ENCODE measurements at places on chromosomes 2 and 18. TPM values are rescaled to one million over a fixed set of nuclear protein-coding genes. Genes with fewer than 3 reads are reported as not detected.

DNA sequence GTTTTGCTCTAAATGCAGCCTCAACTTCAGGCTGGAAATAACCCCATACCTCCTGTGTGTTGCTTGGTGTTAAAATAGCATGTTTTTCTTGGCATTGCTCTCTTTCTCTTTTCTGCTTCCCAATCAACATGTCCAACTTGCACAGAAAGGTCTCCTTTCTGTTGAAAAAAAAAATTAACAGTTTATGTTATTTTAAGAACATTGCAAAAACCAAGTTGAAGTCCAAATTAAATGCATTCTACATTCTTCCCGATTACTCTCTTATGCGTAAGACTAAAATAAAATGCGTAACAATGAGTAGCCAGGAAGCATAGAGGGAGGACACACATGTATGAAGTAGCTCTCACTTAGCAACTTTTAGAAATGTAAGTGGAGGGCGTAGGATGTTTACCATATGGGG is 1406.1 kb upstream of the NXPH2 start:
- no peaks in the 10 kb centered on the region for H3K36me3 ChIP-seq
- no peaks in the 10 kb centered on the region for H3K4me1 ChIP-seq
- no peak for DNase-seq

DNA sequence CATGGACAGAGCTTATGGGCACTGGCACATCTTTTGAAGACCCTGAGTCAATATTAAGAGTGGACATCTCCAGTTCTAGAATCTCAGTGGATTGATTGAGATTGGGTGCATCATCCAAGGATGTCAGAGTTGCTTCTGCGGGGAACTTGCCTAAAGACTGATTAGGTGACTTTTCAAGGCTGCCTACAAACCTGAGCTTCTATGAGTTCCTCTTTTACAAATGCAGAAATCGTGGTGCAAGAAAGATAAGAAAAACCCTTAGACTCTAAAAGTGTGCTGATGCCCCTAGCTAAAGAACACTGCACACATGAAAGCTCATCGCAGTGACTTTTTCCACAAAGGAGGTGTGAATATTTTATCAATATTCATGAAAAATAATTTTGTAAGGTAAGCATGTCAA is 86.8 kb upstream of the NEDD4L start:
- H3K27ac ChIP-seq: no peak overlapping the region
- no peaks in the 10 kb centered on the region for H3K36me3 ChIP-seq
- no peaks in the 10 kb centered on the region for H3K4me1 ChIP-seq
- no peaks in the 10 kb centered on the region for H3K27me3 ChIP-seq
- no peak for DNase-seq

DNA sequence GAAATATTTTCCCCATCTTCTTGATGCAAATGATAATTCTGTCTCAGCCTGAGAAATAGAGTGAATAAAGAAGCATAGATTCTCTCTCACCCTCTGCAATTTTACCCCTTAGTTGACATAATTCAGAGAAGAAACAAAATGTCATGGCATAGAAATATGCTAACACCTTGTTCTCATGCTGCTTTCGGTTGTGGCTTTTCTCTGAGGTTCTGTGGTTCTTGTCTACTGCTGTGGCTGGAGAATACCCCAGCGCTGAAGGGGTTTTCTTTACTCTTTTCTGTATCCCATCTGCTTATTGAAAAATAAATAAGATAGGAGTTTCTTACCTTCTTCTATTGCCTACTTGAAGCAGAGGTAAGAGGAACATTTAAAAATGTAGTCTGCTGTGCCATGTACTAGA is 15.4 kb upstream of the RAB27B start:
- H3K27me3 ChIP-seq: no peaks in the 10 kb centered on the region
- H3K36me3 ChIP-seq: no peaks in the 10 kb centered on the region
- no peak for DNase-seq
- no peaks in the 10 kb centered on the region for H3K4me1 ChIP-seq
- no peak overlapping the region for H3K4me3 ChIP-seq

Gene ARHGAP15
- 8.9 TPM for total RNA-seq

Gene PTPN18
- 65.6 TPM for total RNA-seq

- H3K4me1 ChIP-seq: no peaks in the 10 kb centered on the region
- no peak overlapping the region for H3K27ac ChIP-seq
- no peaks in the 10 kb centered on the region for H3K36me3 ChIP-seq
- no peaks in the 10 kb centered on the region for H3K27me3 ChIP-seq
Observed at GRCh38 chr2:8378016-8378810, 303.6 kb upstream of the ID2 start.

DNA sequence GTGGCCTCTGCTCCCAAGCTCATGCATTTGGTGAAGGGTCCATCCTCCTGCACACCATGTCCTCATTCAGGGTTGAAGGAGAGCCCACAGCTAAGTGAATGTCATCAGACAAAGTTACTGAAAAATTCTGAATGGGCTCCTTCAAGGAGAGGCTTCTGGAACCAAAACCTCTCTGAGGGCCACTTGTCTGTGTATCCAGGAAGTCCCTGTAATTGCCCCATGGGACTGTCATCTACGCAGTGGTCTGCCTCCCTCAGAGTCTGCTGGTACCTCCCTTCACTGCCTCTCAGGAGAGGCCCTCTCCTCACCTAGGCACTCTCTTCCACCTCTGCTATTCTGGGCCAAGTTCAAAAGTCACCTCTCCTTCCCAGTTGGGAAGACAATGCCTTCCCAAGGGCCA is 68.0 kb downstream of the SLC4A5 start:
- no peak for DNase-seq
- H3K36me3 ChIP-seq: no peaks in the 10 kb centered on the region
- H3K27ac ChIP-seq: no peak overlapping the region
- H3K4me1 ChIP-seq: no peaks in the 10 kb centered on the region
- H3K27me3 ChIP-seq: no peaks in the 10 kb centered on the region
- H3K4me3 ChIP-seq: no peak overlapping the region

DNA sequence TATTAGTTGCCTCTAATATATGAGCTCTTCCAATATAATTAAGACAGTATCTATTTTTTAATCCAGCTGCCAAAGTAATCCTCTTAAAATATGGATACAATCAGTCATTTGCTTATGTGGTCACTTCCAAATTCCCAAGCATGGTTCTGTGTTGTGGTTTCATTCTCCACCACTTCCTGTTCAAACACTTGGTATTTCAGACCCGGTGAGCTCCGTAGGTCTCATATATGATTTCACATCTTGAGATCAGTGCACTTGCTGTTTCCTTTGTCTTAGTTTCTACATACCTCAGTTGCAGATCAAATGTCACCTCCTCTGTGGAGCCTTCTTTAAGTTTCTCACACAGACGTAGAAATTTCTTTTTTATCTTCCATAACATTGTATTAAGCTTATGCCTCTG is 254.2 kb downstream of the KCNS3 start:
- no peak overlapping the region for H3K4me3 ChIP-seq
- no peak overlapping the region for H3K27ac ChIP-seq
- no peaks in the 10 kb centered on the region for H3K4me1 ChIP-seq
- no peaks in the 10 kb centered on the region for H3K36me3 ChIP-seq

DNA sequence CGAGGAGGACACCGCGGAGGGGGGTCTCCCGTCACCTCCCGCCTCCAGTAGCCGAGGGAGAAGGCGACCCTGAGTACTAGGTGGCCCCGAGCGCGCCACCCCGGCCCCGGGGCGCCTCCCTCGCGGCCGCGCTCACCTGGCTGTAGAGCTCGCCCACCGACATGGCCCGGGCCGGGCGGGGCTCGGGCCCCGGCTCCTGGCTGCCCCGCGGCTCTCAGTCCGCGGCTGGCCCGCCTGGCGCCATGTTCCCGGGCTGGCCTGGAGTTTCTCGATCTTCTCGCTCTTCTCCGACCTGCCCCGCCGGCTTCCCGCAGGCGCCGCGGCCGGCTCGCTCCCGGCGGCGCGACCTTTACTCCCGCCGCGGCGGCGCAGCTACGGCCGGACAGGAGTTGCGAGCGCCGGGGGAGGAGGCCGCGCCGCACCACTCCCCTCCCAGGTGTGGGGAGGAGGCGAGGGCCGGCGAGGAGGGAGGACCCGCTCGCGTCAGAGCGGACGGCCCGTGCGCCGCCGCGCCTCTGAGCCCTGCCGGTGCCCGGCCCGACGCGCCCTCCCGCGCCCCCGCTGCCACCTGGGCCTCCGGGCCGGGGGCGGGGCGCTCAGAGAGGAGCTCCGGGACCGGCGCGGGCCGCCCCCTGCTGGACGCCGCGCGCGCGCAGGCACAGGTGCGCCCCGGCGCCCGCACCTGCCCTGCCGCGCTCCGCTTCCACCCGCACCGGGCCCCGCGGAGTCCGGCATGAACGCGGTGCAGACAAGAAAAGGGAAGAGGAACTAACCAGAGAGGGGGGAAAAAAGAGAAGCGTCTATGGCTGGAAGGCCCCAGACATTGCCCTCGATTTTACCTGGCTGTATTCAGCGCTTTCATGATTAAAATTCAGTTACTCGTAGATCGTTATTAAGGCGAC is at the start of gene MYO5B:
Gene MYO5B, minus strand, starts transcription at position 517 of the 902 bp plus-strand sequence. Its CDS starts 354 bp downstream, at position 163.
- peak within 1 kb of the TSS; percentile 6 for H3K4me3 ChIP-seq
- peaks cover 12% of the 10 kb centered on the region for H3K27me3 ChIP-seq
- no peak for DNase-seq
- H3K27ac ChIP-seq: no peak within 1 kb of the TSS

DNA sequence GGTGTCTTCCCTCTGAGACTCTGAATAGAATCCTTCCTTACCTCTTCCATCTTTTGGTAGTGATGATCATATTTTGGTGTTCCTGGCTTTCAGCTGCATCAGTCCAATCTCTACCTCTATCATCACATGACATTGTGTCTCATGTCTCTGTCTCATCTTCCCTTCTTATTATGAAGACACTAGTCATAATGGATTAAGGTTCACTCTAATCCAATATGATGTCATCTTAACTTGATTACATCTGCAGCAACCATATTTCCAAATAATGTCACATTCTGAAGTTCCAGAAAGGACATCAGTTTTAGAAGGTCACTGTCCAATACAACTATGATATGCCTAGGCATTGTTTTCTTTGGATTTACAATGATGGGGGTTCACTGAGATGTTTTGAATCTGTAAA is 31.5 kb downstream of the CMPK2 start:
- no peak overlapping the region for H3K4me3 ChIP-seq
- no peaks in the 10 kb centered on the region for H3K36me3 ChIP-seq
- H3K27me3 ChIP-seq: no peaks in the 10 kb centered on the region
- no peaks in the 10 kb centered on the region for H3K4me1 ChIP-seq
- no peak overlapping the region for H3K27ac ChIP-seq
- no peak for DNase-seq

- peak; percentile 62 for DNase-seq
- no peaks in the 10 kb centered on the region for H3K36me3 ChIP-seq
- H3K27me3 ChIP-seq: no peaks in the 10 kb centered on the region
- H3K4me3 ChIP-seq: no peak overlapping the region
Observed at GRCh38 chr2:173414823-173415322, 60.2 kb downstream of the CDCA7 start.

DNA sequence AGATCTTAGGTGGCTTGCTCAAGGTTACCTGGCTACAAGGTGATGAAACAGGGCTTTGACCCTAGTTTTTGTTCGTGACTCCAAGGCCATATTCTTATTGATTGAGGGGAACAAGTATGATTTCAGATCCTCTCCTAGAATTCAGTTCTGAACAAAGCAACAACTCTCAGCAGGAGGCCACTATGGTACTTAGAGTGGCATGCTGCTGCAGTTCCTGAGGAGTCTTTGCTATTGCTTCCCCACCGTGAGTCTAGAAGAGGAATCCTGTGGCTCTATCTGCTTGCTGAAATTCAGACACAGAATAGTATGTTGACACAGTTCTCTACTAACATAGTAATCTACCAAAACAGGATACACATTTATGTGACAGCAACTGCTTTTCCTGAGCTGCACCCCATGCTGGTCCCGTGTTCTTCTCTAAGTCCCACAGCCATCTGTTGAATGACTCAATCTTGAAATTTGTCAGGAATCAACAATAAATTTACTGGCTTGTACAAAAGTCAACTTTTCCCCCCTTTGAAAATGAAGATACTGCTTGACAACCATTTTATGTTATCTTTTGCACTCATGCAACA is 4.1 kb downstream of the TGFBRAP1 start:
- H3K4me3 ChIP-seq: no peak overlapping the region
- no peaks in the 10 kb centered on the region for H3K27me3 ChIP-seq
- no peaks in the 10 kb centered on the region for H3K4me1 ChIP-seq
- no peak for DNase-seq
- no peak overlapping the region for H3K27ac ChIP-seq
- H3K36me3 ChIP-seq: no peaks in the 10 kb centered on the region

- H3K4me1 ChIP-seq: peaks cover 12% of the 10 kb centered on the region
- H3K36me3 ChIP-seq: no peaks in the 10 kb centered on the region
- H3K27ac ChIP-seq: no peak overlapping the region
Observed at GRCh38 chr2:174328961-174329715, 5.6 kb upstream of the SP9 start.

- H3K27ac ChIP-seq: peak overlapping the region; percentile 82
- no peak overlapping the region for H3K4me3 ChIP-seq
- H3K36me3 ChIP-seq: no peaks in the 10 kb centered on the region
- DNase-seq: no peak
- no peaks in the 10 kb centered on the region for H3K27me3 ChIP-seq
- H3K4me1 ChIP-seq: peaks cover 5% of the 10 kb centered on the region
Observed at GRCh38 chr2:101830555-101830954, 133.0 kb downstream of the MAP4K4 start.

- no peaks in the 10 kb centered on the region for H3K4me1 ChIP-seq
- H3K36me3 ChIP-seq: no peaks in the 10 kb centered on the region
- H3K4me3 ChIP-seq: no peak overlapping the region
- no peak overlapping the region for H3K27ac ChIP-seq
- DNase-seq: no peak
Observed at GRCh38 chr2:218041302-218042168, 27.5 kb upstream of the RUFY4 start.

Gene FOXD4L1
- total RNA-seq: not detected

Gene SCN1A
- 0.41 TPM for total RNA-seq

DNA sequence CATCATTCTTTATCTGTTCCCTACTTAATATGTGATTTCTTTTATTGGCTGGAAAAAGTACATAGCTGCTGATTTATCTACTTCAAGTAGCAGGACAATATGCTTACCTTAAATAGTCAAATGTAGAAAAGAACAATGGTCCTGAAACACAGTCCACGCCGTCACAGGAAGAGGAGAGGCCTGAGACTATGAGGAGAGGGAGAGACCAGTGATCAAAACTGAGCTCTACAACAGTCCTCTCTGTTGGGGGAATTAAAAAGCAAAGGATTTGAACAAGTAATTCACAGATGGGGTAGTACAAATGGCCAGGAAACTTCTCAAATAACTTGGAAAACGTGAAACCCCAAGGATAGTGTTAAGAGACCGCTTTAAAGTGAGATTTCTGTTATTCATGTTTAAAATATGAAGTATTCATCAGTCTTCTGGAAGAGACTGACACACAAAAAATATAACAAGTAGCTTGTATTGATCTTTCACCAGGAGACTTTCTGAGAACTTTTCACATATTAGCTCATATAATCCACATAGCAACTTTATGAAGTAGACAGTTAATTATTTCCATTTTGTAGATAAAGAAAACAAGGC is 20.2 kb downstream of the SCYGR8 start:
- no peak overlapping the region for H3K27ac ChIP-seq
- no peak for DNase-seq
- H3K4me1 ChIP-seq: no peaks in the 10 kb centered on the region

Gene CHRND
- not detected for total RNA-seq

GRCh38 chr2:17813010-17813741 is 3.1 kb upstream of the MSGN1 start:
- H3K4me3 ChIP-seq: no peak overlapping the region
- no peaks in the 10 kb centered on the region for H3K4me1 ChIP-seq
- H3K27me3 ChIP-seq: no peaks in the 10 kb centered on the region
- no peak overlapping the region for H3K27ac ChIP-seq
- H3K36me3 ChIP-seq: no peaks in the 10 kb centered on the region

- no peaks in the 10 kb centered on the region for H3K36me3 ChIP-seq
- peak overlapping the region; percentile 97 for H3K27ac ChIP-seq
- no peaks in the 10 kb centered on the region for H3K27me3 ChIP-seq
- peaks cover 10% of the 10 kb centered on the region for H3K4me1 ChIP-seq
Observed at GRCh38 chr2:20453087-20453486, 6.2 kb downstream of the RHOB start.

Measured in uterus (tissue), 4 donors.